T-helper 2 cell (primary cell): ENCODE measurements at places on chromosomes 6 and 20.

- DNase-seq, result no peak
These were observed 24.2 kb downstream of the PRDM1 start for GRCh38 chr6:106110164-106110826.

DNA sequence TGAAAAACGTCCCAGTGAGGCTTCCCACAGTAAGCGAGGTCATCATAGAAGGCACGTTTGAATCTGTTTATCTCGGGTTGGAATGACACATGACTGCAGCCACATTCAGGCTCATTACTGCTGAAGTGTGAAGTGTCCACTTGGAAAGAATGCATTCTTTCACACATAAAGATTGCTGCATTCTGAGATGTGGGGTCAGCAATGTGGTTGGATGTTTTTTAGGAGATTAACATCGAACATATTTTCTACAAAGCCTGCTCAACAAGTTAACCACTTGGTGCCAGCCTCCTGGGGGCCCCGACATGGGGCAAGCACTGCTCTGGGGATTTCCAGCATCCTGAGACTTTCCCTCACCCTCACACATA, 79.9 kb downstream of the BMP6 start:
- DNase-seq, result no peak

DNA sequence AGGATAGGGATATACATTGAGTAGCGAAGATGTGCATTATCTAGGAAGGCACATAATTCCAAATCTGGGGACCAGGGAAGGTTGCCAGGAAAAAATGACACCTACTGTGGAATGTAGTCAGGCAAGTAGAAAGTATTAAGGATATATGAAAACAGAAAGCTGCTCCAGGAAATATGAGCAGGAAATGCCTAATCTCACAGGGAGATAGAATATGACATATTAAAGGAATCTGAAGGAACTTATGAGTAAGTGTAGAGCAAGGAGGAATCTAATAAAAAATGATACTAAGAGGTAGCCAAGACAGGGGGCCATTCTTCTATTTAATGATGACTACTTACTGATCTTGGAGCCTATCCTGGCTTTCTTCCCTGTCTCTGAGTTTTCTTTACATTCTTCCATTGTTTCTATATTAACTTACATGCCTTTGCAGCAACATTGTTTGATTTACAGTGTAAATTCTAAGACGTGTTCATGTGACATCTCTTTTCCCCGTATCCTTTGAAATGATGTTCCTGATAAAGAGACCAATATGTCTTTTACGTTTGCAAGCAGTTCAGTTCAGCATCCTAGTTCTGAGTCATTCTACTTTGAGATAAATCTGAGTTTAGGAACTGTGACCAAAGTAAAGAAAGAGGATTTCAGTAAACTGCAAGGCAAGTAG, 58.6 kb downstream of the TINAG start:
- no peak for DNase-seq

DNA sequence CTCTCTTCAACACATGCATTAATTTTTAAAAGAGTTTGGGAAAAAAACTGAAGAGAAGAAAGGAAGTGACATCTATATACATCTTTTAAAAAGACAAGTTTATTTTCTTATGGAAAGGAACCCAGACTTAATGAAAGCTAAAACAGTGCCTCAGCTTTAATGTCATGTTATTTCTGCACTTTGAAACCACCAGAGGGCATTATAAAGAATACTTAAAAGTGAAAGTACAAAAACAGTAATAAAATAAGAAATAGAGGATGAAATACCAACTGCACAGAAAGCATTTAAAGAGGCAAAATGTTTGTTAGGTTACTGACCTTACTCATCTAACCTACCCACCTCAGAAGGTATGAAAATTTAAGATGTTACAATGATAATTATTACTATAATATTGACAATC, 98.8 kb downstream of the HUS1B start:
- peak; percentile 59 for DNase-seq

DNA sequence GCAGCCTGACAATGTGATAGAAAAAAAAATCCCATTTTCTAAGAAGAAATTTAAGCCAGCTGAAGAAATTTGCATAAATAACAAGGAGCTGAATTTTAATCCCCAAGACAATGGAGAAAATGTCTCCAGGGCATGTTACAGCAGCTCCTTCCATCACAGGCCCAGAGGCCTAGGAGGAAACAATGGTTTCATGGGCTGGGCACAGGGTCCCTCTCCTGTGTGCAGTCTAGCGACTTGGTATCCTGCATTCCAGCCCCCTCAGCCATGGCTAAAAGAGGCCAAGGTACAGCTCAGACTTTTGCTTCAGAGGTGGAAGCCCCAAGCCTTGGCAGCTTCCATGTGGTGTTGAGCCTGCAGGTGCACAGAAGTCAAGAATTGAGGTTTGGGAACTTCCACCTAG, 73.1 kb downstream of the C6orf118 start:
- no peak for DNase-seq

- no peak for DNase-seq
These were observed 47.5 kb upstream of the ADGRF5 start for GRCh38 chr6:46969206-46969605.

- peak; percentile 51 for DNase-seq
These were observed 5.4 kb upstream of the KCNQ5 start for GRCh38 chr6:72616406-72617015.

- no peak for DNase-seq
These were observed 58.6 kb downstream of the PHACTR3 start for GRCh38 chr20:59662856-59663512.

- no peak for DNase-seq
These were observed 4.3 kb downstream of the TMEM30A start for GRCh38 chr6:75280131-75280855.

- DNase-seq, result no peak
These were observed 53.9 kb upstream of the MCUR1 start for GRCh38 chr6:13868236-13868635.

DNA sequence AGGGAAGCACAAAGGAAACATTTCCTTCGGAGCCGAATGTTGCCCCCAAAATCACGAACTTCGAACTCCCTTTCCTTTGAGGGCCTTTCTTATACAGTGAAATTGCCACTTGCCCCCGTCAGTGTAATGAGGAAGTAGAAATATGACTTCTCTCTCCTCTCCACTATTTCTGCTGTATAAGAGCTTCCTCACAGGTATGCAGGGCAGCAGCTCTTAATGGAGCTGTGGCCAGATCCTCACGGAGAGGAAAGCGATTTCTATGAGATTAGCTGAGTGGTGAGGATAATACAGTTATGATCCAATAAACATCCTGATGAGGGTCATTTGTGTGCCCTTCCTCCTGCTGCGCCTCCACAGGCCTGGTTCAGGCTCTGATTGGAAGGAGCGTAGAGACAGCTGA, 10.8 kb upstream of the CPNE5 start:
- DNase-seq, result no peak

- no peak for DNase-seq
These were observed 7.2 kb downstream of the PI16 start for GRCh38 chr6:36961441-36962435.

DNA sequence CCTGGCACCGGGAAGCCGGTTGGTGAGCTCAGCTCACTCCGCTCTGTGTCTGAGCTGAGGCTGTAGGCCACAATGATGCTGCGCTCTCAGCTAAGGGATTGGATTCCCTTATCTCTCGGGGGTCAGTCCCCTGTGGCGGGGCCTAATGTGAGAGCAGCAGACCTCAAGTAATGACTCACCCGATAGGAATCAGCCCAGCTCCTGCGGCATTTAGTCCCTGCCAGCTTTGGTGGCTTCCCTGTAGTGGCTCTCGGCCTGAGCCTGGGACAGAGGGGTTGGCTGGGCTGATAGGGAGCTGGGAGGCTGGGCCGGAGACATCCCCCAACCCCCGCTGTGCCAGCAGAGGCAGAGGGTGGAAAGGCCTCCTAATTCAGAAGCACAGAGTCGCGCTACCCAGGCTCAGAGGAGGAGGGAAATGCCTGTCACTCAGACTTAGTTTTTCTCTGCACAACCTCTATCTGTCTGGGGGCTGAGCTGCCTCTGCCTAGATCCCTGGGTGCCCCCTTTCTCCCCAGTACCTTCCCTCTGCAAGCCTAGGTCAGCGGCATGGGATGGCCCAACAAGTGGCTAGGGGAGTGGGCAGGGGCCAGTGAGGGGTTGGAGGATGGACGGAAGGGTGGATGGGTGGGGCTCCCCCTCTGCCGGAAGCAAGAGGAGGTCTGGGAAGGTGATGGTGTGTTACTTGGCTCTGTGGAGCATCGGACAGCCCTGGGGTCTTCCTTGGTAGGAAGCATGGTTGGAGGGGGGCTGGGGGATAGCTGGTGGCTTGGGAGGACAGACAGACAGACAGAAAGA, 92.2 kb downstream of the CDH22 start:
- no peak for DNase-seq

- DNase-seq, result no peak
These were observed 202.1 kb upstream of the SNX9 start for GRCh38 chr6:157620944-157621343.

- no peak for DNase-seq
These were observed 28.8 kb downstream of the GCM1 start for GRCh38 chr6:53119772-53120409.

GRCh38 chr6:160531826-160532225, 132.2 kb downstream of the LPA start:
- no peak for DNase-seq
